ENCODE measurements at places on chromosomes 2 and 18. TPM values are rescaled to one million over a fixed set of nuclear protein-coding genes. Genes with fewer than 3 reads are reported as not detected.

The NTSR2 gene
- not detected for total RNA-seq

The REEP1 gene
- total RNA-seq = 2.2 TPM

- no peak for DNase-seq
Measured at GRCh38 chr2:8642366-8643068, 39.3 kb upstream of the ID2 start.

DNA sequence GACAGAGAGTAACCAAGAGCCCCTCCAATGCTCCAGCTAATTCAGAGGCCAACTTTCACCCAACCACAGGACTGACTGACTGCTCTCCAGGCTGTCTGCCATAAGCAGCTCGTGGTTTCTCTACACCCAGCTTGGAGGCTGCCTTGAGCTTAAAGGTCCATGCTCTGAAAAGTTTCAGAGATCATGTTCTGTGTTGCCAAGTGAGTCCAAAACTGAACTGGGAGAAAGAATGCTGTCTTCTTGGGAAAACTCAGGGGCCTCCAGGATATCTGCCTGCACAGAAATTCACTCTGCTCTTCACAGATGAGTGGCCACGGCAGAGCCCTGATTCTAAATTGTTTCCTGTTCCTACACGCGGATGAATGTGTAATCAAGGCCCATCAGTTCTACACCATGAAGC is 51.1 kb downstream of the LPIN2 start:
- no peak for DNase-seq

GRCh38 chr18:50560681-50561629 is 1.1 kb downstream of the MAPK4 start:
- DNase-seq = no peak

GRCh38 chr2:157376041-157376440 is 50.4 kb upstream of the ERMN start:
- no peak for DNase-seq

DNA sequence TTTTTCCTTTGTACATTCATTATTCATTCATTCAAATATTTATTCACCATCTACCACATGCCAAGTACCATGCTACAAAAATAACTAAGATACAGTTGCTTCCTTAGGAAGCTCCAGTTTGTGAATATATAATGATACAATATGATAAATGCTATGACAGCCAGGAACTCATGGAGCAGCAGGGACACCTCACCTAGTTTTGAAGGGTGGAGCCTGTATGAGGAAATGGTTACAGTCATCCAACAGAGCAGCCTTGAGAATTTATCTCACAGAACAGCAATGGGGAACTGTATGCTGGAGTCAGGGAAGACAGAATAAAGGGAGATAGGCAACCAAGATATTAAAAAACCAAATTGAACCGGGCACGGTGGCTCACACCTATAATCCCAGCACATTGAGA is 124.0 kb downstream of the OSBPL1A start:
- no peak for DNase-seq

- no peak for DNase-seq
Measured at GRCh38 chr2:232324778-232325177, 53.8 kb upstream of the ALPP start.

- DNase-seq = peak; percentile 68
Measured at GRCh38 chr2:119389615-119390306, 23.0 kb downstream of the DBI start.

- DNase-seq = no peak
Measured at GRCh38 chr2:150491943-150492342, 4.5 kb upstream of the RND3 start.
